Right atrium auricular region (tissue), 2 donors: ENCODE measurements at places on chromosomes 2 and 18.

- no peak for DNase-seq
Observed at GRCh38 chr2:83782122-83782521, 677.0 kb downstream of the SUCLG1 start.

GRCh38 chr2:95393901-95394300 lies 8.6 kb upstream of the FAHD2A start:
- DNase-seq = no peak

DNA sequence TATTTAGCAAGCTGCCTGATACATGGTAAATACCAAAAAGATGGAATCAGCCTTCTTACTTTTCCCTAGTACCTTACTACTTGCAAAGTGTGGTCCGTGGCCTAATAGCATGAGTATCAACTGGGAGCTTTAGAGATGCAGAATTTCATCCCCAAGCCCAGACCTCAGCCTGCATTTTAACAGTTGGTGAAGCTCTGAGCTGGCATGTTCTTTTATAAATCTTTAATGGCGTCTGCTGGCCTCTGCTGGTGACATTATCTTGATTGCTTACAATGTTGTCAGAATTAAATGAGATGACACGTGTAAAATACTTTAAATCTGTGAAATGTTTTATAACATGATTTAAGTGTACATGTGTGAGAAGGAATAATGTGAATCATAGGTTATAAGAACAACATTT lies 115.1 kb upstream of the NOSTRIN start:
- DNase-seq = no peak

DNA sequence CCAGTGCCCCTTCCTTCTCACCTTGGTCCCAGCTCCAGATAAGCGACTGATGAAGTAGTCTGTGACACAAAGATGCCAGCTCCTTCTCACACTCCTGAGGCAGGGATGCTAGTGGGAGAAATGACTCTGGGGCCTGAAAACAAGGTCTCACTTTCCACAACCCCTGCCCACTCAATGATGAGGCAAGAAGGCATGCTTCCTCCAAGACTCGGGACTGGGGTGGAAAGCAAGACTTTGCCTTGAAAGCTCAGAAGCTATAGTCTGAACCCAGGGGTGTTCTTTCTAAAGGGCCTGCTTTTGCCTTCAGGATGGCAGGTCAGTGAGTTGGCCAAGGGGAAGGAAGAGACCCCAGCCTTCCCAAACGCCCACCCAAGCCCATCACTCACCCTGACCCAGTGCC lies 1.4 kb downstream of the CCDC142 start:
- DNase-seq = no peak

DNA sequence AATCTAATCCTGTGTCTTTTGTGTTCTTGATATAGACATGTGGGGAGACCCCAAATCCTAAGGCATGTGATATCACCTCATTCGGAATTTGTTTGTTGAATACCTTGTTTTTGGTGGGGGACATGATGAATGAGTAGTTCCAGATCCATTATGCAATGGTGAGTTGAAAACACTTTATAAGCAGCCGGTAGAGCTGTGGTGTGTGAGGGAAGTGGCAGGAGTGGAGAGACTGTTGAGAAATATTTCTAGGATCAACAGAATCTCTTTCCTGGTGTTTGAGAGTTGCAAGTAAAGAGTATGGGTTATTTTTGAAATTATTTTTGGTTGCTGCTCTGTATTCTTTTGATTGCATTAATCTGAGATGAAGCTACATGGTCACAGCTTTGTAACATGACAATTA lies 34.4 kb downstream of the LHCGR start:
- DNase-seq = no peak

GRCh38 chr2:166343467-166343866 lies 32.3 kb downstream of the SCN9A start:
- no peak for DNase-seq

DNA sequence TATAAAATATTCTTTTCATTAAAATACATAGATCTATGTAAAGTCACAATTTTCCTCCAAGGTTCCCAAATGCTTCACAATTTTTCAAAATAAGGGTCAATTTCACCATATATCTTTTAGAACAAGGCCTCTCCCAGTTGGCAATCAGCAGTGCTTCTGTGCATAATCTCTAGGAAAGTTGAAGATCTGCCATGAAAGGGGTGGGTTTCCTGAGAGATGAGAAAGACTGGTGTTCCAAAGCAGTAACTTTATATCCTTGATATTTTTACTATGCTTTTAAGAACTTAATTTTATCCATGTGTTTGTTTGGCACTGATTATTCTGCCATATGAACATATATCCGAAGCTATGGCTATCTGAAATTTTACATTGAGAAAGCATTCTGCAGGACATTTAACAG lies 199.4 kb upstream of the CYP26B1 start:
- DNase-seq = no peak
